NCI-H774 (cell line): ENCODE measurements at places on chromosomes 1 and 21.

GRCh38 chr1:4430406-4431365 lies 223.7 kb upstream of the AJAP1 start:
- no peak for DNase-seq

DNA sequence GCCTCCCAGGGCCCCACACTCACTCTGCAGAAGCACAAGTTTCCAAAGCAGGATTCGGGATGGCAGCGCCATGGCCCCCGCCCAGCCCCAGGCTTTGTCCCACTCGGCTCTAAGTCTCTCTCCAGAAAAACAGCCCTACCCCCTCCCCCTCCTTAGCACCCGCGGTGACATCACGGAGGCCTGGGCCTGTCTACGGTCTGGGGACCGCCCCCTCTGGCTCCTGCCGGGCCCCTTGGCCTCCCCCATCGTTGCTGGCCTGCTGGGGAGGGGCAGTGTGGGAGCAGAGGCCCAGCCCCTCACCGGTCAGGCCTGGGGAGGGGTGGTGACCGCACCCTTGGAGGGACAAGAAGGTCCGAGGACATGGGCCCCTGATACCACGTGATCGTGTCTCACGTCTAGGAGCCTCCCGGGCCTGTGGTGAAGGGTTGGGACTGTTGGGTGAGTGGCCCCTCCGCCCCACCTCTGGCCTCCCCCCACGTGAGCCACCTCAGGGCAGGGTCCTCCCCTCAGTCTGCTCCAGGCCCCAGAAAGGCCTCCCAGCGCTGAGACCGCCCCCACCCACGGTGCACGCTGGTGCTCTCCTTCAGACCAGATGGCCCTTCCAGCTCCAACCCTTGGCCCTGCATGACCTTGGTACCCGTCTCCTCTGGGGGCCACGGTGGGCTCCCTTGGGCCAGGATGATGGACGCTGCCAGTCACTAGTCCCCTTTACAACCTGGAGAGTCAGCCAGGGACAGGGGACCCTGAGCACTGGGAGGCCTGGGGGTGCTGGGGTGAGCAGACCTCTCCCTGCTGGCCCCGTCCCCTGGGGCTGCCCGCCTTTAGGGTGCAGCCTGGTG lies at the start of gene MXRA8:
Gene MXRA8 (minus strand): TSS at position 123 of the 839 bp plus-strand sequence. CDS start 51 bp downstream, at position 72.
- no peak for DNase-seq

GRCh38 chr21:46347203-46347550 lies 23.2 kb downstream of the PCNT start:
- no peak for DNase-seq

- no peak for DNase-seq
Measured at GRCh38 chr1:218667781-218668516, 322.8 kb downstream of the TGFB2 start.

DNA sequence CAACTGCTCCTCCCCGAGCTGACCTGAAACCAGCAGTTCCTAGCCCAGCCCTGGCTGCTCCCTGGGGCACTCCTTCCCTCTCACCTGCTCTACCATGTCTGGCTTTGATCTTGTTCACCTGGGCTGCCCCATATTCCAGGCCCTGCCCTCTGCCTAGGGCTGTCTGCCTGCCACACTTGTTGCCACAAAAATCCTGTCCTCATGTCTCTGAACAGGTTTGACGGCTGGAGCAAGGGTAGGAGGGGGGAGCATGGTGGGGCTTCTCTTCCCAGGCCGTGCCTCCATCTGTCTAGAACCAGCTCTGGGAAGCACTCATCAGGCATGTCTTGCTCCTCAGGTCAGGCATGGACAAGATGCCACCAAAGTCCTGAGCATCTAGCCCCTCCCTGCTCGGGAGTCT lies 44.3 kb upstream of the WNT2B start:
- DNase-seq: no peak

DNA sequence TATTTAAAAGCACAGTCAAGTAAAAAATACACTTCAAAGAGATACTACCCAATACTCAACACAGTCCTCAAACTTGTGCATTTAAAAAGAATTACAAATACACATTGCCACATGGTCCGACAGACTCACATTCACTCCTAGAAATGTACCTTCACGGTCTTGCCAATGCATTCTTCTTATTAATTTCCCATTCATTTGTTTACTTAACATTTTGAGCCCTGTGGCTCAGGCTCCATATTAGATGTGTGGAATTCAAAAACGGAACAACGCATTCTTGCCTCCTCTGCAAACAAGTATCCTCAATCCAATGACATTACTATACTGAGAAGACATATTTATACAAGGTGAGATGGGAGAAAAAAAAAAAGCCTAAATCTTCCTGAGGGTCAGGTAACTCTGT lies 2.5 kb upstream of the DUSP23 start:
- DNase-seq: no peak

DNA sequence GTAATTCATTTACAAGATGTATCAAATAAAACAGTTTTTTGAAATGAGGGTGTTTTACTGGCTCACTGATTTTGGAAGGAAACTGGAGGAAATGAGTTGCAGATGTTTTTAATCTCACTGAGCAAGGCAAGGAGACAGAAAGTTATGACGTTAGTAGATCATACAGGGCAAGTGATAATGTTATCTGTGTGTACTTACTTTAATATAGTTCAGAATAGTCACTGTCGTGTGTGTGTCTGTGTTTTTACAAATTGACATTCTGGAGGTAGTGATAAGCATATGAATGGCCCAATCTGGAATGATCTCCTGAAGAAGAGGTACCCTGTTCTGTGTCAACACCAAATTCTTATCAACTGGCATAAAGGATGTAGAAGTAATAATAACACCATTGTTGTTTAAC lies 1.9 kb upstream of the GBP4 start:
- no peak for DNase-seq

DNA sequence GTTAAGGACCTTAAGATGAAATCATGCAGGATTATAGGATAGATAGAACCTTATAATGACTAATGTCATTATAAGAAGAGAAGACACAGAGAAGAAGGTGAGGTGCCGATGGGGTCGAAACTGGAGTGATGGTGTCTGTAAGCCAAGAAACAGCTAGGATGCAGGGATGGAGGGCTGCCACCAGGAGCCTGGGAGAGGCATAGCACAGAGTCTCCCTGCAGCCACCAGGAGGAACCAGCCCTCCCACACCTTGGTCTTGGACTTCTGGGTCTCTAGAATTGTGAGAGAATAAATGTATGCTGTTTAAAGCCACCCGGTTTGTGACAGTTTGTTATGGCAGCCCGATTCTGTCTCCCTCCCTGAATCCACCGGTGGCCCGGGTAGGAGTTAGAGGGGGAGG lies 337.2 kb upstream of the AJAP1 start:
- no peak for DNase-seq

- peak; percentile 80 for DNase-seq
Measured at GRCh38 chr1:28648008-28648473, 359 bp upstream of the RNU11 start.

- DNase-seq: no peak
Measured at GRCh38 chr1:66445492-66446181, 88.3 kb upstream of the SGIP1 start.

- no peak for DNase-seq
Measured at GRCh38 chr1:222754366-222755139, 17.6 kb downstream of the FAM177B start.

GRCh38 chr1:204996981-204997380 lies 46.0 kb upstream of the CNTN2 start:
- no peak for DNase-seq

DNA sequence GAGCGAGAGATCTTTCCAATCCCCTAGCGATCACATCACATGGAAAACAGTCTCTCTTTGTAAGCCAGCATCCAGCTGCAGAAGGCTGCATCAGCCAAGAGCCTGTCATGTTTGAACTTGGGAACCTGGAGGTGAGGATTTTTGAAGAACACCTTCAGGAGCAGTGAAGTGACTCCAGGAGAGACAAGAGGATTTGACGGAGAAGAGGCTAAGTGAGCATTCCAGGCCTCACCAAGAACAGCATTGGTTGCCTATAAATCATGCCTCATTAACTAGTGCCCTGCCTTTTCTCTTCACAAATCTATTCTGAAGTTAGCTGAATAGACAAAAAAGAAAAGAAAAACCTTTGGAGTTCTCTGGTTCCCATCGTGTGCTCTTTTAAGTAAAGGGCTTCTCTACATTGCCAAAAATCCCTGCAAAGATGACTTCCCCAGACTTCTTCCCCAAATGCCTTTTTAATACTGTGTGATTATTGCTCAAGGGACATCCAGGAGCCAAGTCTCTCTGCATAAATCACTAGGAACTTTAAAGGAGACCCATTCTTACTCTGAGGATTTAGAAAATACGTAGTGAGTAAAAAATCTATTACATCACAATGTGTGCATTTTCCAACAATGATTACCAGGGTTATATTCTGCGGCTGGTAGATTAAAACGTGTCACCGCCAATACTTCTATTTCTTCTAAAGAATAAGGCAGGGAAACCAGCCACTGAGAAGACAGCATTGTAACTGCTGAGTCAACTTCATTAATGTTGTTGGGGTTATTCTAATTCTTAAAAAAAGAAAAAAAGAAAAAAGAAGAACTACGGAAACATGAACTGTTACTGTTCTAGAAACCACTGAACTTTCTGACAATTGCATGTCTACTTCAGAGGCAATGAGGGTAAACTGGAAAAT lies 95.2 kb downstream of the KIF14 start:
- DNase-seq: no peak

- no peak for DNase-seq
Measured at GRCh38 chr1:173411835-173412742, 65.0 kb upstream of the PRDX6 start.

GRCh38 chr1:171794085-171794484 lies 12.6 kb downstream of the METTL13 start:
- DNase-seq: no peak

- DNase-seq: no peak
Measured at GRCh38 chr1:214008347-214008746, 20.6 kb downstream of the PROX1 start.

GRCh38 chr1:3034728-3035562 lies 13.7 kb downstream of the ACTRT2 start:
- no peak for DNase-seq

- DNase-seq: no peak
Measured at GRCh38 chr1:221035662-221036153, 156.5 kb downstream of the HLX start.

DNA sequence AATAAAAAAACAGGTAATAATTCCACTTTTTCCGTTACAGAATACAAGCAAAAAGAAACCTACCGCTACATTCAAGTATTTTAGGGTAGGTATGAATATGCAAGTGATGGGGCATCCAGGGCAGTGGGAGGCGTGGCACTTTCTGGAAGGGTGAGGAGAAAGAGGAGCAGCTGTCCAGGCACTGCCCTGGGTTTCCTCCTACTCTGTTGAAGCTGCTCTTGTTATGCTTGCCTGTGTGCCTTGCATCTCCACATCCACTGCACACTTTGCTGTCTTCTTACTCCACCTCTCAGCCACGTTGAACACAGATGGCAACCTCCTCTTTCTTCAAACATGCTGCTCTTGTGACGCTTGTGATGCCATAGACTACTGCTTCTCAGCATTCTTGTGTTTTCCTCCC lies 83.2 kb downstream of the RPE65 start:
- DNase-seq: no peak

- DNase-seq: no peak
Measured at GRCh38 chr1:234148816-234149215, 224.4 kb upstream of the COA6 start.

GRCh38 chr1:37549341-37549740 lies 4.8 kb downstream of the SNIP1 start:
- no peak for DNase-seq

- no peak for DNase-seq
Measured at GRCh38 chr1:27413004-27413403, 20.6 kb downstream of the GPR3 start.

- DNase-seq: no peak
Measured at GRCh38 chr1:157584503-157584902, 13.4 kb downstream of the FCRL4 start.

DNA sequence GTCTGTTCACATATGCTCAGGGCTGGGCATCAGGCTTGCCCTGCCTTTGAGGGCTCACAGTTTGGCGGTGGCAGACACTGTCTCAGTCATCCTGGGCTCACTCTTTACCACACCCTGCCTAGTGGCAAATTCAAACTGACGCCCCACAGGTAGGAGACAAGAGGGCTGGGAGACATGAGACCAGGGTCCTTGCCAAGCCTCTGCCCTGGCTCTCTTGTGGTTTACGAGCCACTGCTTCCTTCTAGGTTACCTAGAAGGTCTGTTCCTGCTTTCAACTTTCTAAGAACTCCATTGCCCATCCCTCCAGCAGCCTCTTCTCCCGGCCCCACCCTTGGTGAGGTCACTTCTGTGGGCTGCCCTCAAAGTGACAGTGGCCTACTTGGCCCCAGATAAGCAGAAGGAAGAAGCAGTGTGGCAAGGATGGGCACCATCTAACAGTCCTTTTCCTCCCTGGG lies 10.5 kb downstream of the KIF21B start:
- no peak for DNase-seq

- no peak for DNase-seq
Measured at GRCh38 chr21:44955798-44956175, 16.0 kb downstream of the SLX9 start.

GRCh38 chr1:19055001-19055400 lies 98.5 kb upstream of the IFFO2 start:
- DNase-seq: no peak

- no peak for DNase-seq
Measured at GRCh38 chr1:26280333-26281042, 602 bp downstream of the SH3BGRL3 start.

DNA sequence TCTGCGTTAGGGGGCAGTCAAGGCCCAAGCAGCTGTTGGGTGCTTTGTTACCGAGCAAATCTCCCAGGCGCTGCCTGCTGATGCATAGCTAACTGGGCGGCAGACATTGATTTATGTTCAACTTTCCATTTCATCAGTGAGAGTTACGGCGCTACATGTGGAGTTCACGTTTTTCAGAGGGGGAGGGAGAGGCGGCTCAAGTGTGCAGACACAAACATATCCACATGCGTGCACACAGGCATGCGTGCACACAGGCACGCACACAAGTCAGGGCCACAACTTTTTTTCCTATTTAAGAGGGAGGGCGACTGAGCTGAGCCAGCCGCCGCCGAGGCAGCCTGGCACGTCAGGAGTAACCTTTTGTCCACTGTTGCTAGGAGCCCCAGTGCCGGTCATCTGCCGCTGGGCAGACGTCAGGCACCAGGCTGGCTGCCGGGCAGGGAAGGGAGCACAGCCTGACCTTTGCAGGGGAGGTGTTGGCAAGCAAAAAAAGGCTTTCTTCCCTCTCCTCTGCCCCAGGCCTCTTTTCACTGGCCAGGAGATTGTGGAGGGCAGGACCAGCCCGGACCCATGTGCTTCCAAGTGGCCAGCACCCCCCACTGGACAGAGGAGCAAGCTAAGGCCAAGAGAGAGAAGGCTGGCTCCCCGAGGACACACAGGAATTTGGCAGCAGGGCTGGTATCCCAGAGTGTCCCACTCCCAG lies 73.3 kb downstream of the MRPL37 start:
- DNase-seq: peak; percentile 96

GRCh38 chr1:40032240-40032891 lies 8.2 kb upstream of the CAP1 start:
- peak; percentile 56 for DNase-seq

DNA sequence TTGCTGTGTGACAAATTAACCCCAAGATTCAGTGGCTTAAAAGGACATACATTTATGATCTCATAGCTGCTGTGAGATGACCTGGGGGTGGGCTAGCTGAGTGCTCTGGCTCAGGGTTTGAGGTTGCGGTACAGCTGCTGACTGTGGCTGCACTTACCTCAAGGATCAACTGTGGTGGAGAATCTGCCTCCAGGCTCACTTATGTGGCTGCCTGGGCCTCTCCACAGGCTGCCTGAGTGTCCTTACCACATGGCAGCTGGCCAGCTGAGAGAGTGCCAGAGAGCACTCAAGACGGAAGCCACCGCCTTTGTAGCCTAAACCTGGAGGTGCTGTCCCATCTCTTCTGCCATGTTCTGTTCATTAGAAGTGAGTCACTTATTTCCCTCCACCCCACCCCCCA lies 5.7 kb downstream of the LRRC71 start:
- DNase-seq: no peak
